ENCODE measurements at places on chromosomes 11 and 22. TPM values are rescaled to one million over a fixed set of nuclear protein-coding genes. Genes with fewer than 3 reads are reported as not detected.

The KDM4E gene
- not detected for total RNA-seq

The OR52I1 gene
- total RNA-seq = not detected

The APOL5 gene
- not detected for total RNA-seq

The SLC17A6 gene
- not detected for total RNA-seq

The OR4D5 gene
- total RNA-seq = not detected

The HORMAD2 gene
- total RNA-seq = not detected

The TNNT3 gene
- 8.0 TPM for total RNA-seq

The KCTD14 gene
- 7.7 TPM for total RNA-seq

The TRPM5 gene
- not detected for total RNA-seq

The DBX1 gene
- not detected for total RNA-seq

The GPHA2 gene
- not detected for total RNA-seq

The CRYAB gene
- 3.1 TPM for total RNA-seq

The AP5B1 gene
- 33.4 TPM for total RNA-seq

The VPREB1 gene
- total RNA-seq = not detected

The ATF4 gene
- 225 TPM for total RNA-seq

The GGTLC2 gene
- not detected for total RNA-seq

The BRD1 gene
- 28.2 TPM for total RNA-seq

The MMP12 gene
- total RNA-seq = 0.05 TPM

The SLC22A8 gene
- not detected for total RNA-seq

The ZNF214 gene
- total RNA-seq = not detected

The USH1C gene
- total RNA-seq = not detected
